ENCODE measurements at places on chromosomes 6 and 20. TPM values are rescaled to one million over a fixed set of nuclear protein-coding genes. Genes with fewer than 3 reads are reported as not detected.

GRCh38 chr6:161660666-161661571, 387.1 kb upstream of the AGPAT4 start:
- H3K27me3 ChIP-seq: no peaks in the 10 kb centered on the region
- peaks cover 4% of the 10 kb centered on the region for H3K36me3 ChIP-seq
- no peak overlapping the region for H3K27ac ChIP-seq
- peaks cover 6% of the 10 kb centered on the region for H3K4me1 ChIP-seq
- no peak overlapping the region for H3K4me3 ChIP-seq

The PRSS35 gene
- total RNA-seq: not detected

The PACRG gene
- total RNA-seq: not detected

The RAB44 gene
- total RNA-seq: not detected

The RPS6KA2 gene
- total RNA-seq: 25.8 TPM

DNA sequence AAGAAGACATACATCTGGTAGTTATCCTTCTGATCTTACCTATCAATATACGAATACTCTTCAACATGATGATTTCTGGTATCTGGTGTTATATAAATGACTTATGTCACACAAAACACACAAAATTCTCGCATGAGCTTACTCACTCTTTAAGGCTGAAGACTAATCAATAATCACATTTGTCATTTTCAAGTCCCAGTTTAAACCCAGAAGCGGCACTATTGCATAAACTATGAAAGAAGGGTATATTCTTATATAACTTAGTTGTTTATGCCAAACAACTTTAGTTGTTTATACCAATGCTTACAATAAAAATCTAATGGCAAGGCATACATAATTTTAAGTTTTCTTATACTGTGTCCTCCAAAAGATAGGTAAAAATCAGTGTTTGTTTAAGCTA, 293.1 kb downstream of the GRIK2 start:
- no peak for DNase-seq
- H3K4me1 ChIP-seq: no peaks in the 10 kb centered on the region
- H3K27ac ChIP-seq: no peak overlapping the region
- H3K36me3 ChIP-seq: no peaks in the 10 kb centered on the region
- no peak overlapping the region for H3K4me3 ChIP-seq

The RSPO4 gene
- total RNA-seq: not detected

DNA sequence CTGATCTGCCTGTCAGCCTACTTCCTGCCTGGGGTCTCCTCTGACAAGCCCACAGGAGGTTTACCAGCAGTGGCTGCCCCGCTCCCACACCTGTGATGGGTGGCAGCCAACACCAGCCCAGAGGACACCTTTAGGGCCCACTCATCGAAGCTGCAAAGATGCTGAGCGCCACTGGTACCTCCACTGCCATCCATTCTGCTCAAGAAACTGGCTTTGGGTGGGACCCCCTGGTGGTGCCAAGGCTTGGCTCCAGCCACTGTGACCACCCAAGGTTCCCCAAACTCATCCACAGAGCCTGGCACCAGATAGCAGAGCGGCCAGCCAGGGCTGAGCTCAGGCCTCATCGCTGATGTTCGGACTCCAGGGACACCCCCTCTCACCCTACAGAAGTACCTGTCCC, 42.5 kb downstream of the PREX1 start:
- no peak for DNase-seq
- H3K4me1 ChIP-seq: no peaks in the 10 kb centered on the region
- no peaks in the 10 kb centered on the region for H3K36me3 ChIP-seq
- no peak overlapping the region for H3K27ac ChIP-seq

The LRFN2 gene
- total RNA-seq: not detected

The FOXQ1 gene
- total RNA-seq: 51.0 TPM

GRCh38 chr20:8903655-8904605, 165.0 kb upstream of the PLCB4 start:
- no peaks in the 10 kb centered on the region for H3K4me1 ChIP-seq
- H3K36me3 ChIP-seq: no peaks in the 10 kb centered on the region
- DNase-seq: no peak
- no peak overlapping the region for H3K27ac ChIP-seq
- no peaks in the 10 kb centered on the region for H3K27me3 ChIP-seq
- no peak overlapping the region for H3K4me3 ChIP-seq

DNA sequence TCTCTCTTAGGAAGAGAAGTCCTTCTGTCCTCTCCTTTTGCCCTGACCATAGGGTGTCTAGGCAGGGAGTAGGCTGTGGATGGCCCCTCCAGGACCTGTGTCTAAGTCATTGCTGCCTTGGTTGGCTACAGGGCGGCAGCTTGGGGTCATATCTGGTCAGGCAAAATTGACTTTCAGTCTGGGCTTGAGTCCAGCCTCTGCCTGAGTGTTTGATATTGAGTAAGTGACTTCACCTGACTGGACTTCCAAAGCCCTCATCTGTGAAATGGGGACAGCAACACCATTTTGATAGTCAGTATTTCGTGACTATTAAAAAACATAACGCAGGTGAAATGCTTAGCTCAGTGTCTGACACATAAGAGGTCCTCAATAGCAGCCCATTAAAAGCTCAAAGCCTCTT, 4.6 kb downstream of the TGM3 start:
- H3K4me3 ChIP-seq: no peak overlapping the region
- no peak for DNase-seq
- H3K27ac ChIP-seq: no peak overlapping the region
- H3K36me3 ChIP-seq: no peaks in the 10 kb centered on the region
- H3K4me1 ChIP-seq: peaks cover 26% of the 10 kb centered on the region
- H3K27me3 ChIP-seq: no peaks in the 10 kb centered on the region

DNA sequence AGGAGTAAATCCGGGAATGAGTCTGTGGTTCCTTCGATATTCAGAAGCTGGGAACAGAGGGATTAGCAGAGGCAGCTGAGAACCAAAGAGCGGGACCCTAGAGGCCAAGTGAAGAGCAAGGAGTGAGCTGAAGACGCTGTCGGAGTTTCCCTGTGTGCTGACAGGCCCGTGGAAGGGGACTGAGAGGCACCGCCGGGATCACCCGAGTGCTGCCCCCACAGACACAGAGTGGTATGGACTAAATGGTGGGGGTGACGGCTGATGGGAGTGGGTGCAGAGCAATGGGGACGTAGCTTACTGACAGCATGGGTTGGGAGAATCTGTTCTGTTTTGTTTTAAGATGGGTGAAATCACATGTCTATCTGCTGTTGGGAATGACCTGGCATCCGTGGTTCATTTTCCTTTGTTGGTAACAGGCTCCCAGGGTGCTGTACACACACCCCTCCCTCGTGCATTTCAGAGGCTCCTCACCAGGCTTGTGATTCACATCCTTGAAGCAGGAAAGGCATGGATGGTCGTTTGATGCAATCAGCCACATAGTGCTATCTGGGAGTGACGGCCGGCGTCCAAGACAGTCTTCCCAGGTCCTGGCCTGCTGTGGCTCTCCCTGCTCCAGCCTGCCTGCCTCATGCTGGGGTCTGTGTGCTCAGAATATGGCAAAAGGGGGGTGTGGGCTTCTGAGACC, 97.4 kb downstream of the THBS2 start:
- no peak for DNase-seq
- H3K27me3 ChIP-seq: no peaks in the 10 kb centered on the region
- H3K4me3 ChIP-seq: no peak overlapping the region

The MEP1A gene
- not detected for total RNA-seq

- H3K27ac ChIP-seq: no peak overlapping the region
- H3K36me3 ChIP-seq: no peaks in the 10 kb centered on the region
- no peak overlapping the region for H3K4me3 ChIP-seq
- peaks cover 63% of the 10 kb centered on the region for H3K27me3 ChIP-seq
Measured at GRCh38 chr20:45117581-45117980, 2.6 kb upstream of the WFDC5 start.

The NMBR gene
- total RNA-seq: not detected

The NR2E1 gene
- not detected for total RNA-seq

DNA sequence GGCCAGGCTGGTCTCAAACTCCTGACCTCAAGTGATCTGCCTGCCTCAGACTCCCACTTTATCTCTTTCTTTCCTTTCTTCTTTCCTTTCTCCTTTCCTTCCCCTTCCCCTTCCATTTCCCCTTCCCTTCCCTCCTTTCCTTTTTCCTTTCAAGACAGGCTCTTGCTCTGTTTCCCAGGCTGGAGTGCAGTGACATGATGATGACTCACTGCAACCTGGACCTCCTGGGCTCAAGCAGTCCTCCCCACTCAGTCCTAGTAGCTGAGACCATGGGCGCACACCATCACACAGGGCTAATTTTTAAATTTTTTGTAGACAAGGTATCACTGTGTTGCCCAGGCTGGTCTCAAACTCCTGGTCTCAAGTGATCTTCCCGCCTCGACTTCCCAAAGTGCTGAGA, 377.6 kb upstream of the ZFP64 start:
- no peak for DNase-seq
- no peaks in the 10 kb centered on the region for H3K36me3 ChIP-seq
- no peak overlapping the region for H3K27ac ChIP-seq

- H3K27ac ChIP-seq: no peak overlapping the region
- DNase-seq: no peak
- H3K4me3 ChIP-seq: no peak overlapping the region
- no peaks in the 10 kb centered on the region for H3K27me3 ChIP-seq
- H3K4me1 ChIP-seq: no peaks in the 10 kb centered on the region
Measured at GRCh38 chr20:23955896-23956295, 32.7 kb downstream of the GGTLC1 start.

DNA sequence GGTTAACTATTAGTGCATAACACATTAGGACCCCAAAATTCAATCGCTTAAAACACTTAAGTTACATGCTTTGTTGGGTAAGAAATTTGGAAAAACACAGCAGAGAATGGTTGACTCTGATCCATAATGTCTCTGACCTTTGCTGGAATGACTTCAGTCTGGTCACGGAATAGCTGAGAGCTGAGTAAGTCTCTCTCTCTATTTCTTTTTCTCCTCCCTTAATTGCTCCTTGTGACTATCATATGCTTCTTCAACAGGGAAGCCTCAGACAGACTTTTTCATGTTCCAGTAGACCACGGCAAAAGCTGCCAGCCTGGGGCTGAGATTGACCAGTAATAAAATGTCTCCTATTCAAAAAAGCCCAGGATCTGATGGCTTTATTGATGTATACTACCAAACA, 4.8 kb downstream of the OR12D1 start:
- DNase-seq: no peak
- H3K36me3 ChIP-seq: no peaks in the 10 kb centered on the region
- H3K27me3 ChIP-seq: no peaks in the 10 kb centered on the region
- no peak overlapping the region for H3K27ac ChIP-seq
- no peak overlapping the region for H3K4me3 ChIP-seq

The TCF15 gene
- total RNA-seq: not detected

GRCh38 chr20:11130554-11131166, 456.9 kb upstream of the JAG1 start:
- peak overlapping the region; percentile 23 for H3K27ac ChIP-seq
- H3K27me3 ChIP-seq: no peaks in the 10 kb centered on the region
- DNase-seq: no peak

- H3K4me1 ChIP-seq: no peaks in the 10 kb centered on the region
- H3K27me3 ChIP-seq: no peaks in the 10 kb centered on the region
- DNase-seq: no peak
Measured at GRCh38 chr6:69880601-69881000, 14.2 kb downstream of the COL19A1 start.

GRCh38 chr6:107727096-107727757, 96.9 kb downstream of the SCML4 start:
- no peak for DNase-seq
- H3K27me3 ChIP-seq: peaks cover 76% of the 10 kb centered on the region
- H3K27ac ChIP-seq: no peak overlapping the region
- H3K4me3 ChIP-seq: no peak overlapping the region

The CFAP206 gene
- total RNA-seq: 0.24 TPM

- H3K27ac ChIP-seq: no peak overlapping the region
- no peak for DNase-seq
- H3K4me3 ChIP-seq: peak overlapping the region; percentile 45
- peaks cover 8% of the 10 kb centered on the region for H3K4me1 ChIP-seq
Measured at GRCh38 chr6:1179571-1180459, 132.1 kb upstream of the FOXQ1 start.

GRCh38 chr20:16284385-16285100, 288.7 kb downstream of the KIF16B start:
- no peak for DNase-seq
- no peaks in the 10 kb centered on the region for H3K27me3 ChIP-seq
- no peaks in the 10 kb centered on the region for H3K4me1 ChIP-seq
- H3K36me3 ChIP-seq: no peaks in the 10 kb centered on the region
- no peak overlapping the region for H3K27ac ChIP-seq

The DLK2 gene
- 0.86 TPM for total RNA-seq

DNA sequence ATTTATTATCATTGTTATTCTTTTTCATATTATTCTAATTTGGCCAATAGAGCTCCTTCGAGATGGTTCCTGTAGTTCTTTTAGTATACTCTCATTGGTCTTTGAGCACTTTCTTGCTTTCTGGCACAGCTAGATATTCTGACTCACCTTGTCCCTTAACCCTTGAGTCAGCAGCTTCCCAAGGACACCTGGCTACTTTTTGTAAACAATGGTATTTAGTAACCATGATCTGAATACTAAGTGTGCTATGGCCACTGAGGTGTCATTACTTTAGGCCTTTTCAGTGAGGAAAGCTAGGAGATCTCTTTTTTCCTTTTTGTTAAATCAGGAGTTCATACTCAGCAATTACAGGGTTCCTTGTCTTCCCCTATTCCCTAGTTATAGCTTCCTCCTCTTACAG, 126.5 kb upstream of the CITED2 start:
- H3K27me3 ChIP-seq: no peaks in the 10 kb centered on the region
- no peak overlapping the region for H3K4me3 ChIP-seq
- no peak overlapping the region for H3K27ac ChIP-seq

DNA sequence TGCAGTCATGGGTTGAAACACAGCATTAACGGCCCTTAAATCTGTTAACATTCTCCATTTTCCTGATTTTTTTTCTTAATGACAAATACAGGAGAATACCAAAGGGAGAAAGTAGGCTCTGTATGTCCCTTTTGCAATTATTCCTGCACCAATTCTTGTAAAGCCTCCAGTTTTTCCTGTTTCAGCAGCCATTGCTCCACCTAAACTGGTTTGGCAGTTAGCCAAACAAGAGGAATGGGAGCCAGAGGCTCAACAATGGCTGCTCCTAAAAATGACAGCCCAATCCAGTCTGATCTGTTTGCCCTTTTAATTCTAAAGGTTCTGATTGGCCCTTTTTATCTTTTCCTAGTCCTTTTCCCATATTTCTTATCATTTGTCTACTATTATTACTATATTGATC, 284.2 kb upstream of the SGK1 start:
- no peak for DNase-seq
- H3K36me3 ChIP-seq: no peaks in the 10 kb centered on the region
- no peaks in the 10 kb centered on the region for H3K27me3 ChIP-seq
- no peaks in the 10 kb centered on the region for H3K4me1 ChIP-seq
- H3K27ac ChIP-seq: no peak overlapping the region
